AG08396 (cell line): ENCODE measurements at places on chromosomes 12 and 14.

DNA sequence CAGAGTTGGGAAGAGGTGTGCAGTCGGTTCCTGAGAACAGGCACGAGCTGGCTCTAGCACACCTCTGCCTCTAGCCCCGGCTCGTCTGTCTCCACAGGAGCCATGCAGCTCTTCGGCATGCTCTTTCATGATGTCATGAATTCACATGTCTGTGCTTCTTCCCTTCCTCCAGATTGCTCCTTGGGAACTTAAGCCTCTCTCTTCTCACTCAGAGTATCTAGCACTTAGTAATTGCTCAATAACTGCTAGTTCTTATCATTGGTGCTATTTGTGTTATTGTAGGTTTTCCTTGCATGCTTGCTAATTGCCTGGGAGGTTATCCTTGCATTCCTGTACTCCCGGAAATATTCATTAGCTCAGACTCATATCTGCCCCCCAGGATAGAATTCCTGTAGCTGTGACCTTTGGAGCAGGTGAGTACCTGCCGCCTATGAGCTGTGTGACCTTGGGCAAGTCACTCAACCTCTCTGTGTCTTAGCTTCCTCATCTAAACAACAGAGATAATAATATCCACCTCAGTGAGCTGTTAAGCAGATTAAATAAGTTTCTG is 19.5 kb downstream of the FAM181A start:
- no peak for DNase-seq

GRCh38 chr14:67999290-67999689 is 179.7 kb downstream of the RAD51B start:
- DNase-seq, result no peak

GRCh38 chr12:104459368-104459909 is 2.7 kb downstream of the CHST11 start:
- DNase-seq, result no peak

- DNase-seq, result no peak
Observed at GRCh38 chr12:120514002-120514401, 15.0 kb downstream of the COQ5 start.

DNA sequence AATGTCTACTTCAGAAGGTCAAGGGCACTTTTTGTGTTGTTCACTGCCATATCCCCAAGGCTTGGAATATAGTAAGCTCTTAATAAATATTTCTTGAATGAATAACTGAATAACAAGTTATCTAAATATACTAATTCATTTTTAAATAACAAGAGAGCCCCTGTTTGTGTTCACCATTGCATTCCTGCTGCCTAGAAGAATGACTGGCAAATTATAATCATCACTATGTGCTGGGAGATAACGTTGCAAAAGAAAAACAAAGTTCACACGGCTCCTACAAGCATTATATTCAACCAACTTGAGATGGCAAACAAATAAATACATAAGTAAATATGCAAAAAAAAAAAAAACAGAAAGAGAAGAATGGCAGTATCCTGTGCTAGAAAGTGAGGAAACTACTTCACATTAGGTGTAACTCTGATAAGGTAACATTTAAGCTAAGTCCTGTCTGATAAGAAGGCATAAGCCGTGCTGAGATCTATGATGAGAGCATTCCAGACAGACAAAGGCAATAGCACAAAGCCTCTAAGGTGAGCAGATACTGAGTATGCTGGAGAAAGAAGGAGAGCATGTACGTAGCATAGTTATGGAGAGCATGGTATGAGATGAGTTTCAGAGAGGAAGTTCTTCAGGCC is 9.2 kb upstream of the TSPAN8 start:
- DNase-seq, result no peak

DNA sequence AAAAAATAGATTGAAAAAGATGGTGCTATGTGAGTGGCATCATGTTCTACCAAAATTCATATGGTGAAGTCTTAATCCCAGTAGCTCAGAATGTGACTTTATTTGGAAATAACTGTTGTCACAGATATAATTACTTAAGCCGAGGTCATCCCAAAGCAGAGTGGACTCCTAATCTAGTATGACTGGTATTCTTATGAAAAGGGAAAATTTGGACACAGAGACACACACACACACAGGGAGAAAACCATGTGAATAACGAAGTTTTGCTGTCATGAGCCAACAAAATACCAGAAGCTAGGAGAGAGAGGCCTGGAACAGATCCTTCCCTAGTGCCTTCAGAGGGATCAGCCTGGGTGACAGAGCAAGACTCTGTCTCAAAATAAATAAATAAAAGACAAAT is 62.6 kb downstream of the FAR2 start:
- DNase-seq, result no peak

DNA sequence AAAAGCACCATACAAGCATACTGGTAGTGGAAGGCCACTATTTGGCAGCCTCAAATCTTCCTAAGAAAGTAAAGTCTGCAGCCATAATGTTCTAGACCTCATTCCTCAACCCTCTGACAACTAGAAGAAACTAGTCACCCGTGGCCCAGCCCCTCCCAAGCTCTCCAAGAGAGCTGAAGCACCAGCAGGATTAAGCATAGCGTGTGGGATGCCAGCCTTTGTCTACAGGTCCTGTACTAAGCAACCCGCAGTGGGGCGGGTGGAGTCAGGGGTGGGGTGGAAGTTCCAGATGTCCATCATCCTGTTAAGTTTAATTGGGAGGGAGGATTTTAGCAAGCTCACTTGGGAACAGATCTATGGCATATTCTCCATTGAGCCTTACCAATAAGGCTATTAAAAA is 14.2 kb downstream of the SLC11A2 start:
- DNase-seq, result no peak

DNA sequence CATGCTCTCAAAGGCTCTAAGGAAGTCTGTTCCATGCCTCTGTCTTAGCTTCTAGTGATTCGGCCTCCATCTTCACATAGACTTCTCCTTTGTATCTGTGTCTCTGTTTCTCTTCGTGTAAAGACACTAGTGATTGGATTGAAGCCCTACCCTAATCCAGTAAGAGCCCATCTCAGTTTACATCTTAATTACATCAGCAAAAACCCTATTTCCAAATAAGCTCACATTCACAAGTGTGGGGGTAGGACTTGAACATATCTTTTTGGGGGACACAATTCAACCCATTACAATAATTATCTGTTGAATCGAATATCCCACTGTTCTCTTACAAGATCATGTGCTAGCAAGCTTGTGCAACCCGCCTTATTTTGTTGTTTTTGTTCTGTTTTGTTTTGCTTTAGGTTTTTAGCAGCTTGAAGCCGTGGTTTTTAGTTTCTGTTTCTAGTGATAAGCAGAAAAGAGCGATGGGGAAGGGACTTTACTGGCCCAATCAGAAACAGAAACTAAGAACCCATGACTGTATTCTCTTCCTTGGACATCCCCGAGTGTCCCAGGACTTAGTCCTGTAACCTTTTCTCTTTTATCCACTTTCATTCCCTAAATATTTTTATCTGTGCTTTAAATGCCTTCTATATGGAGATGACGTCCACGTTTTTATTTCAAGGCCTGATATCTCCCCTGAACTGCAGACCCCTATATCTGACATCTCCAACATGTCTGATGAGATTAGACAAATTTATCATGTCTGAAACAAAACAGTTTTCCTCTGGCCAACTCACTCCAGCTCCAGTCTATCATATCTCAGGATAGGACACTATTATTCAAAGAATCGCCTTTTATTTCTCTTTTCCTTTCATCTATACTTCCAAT is 353.0 kb downstream of the CCDC91 start:
- DNase-seq, result no peak

DNA sequence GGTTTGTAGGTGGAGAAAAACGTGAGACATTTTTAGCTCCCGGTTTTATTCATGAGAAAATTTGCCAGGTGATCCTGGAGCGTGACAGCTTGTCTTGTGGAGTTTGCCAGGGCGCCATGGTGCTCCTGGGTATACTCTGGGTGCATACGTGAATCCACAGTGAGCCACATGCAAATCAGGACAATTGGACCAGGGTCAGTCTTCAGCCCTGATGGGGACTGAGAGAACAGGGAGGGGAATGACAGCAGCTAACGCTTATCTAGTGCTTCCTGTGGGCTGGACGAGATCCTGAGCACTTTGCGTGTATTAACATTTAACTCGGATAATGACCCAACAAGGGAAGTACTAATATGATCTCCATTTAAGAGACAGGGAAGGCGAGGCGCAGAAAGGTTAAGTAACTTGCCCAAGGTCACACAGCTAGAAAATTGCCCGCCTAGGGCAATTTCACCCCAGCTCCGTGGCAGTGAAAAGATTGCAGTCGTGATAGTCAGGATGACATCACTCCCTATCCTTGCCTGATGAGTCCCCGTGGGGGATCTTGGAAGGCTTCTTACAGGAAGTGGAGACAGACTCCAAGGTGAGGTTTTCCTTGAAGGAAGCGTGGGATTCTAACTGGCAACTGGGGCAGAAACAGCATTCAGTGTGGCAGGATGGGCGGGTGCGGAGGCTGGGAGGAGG is 118.4 kb upstream of the NCOR2 start:
- no peak for DNase-seq
